Large intestine (tissue), 12 donors: ENCODE measurements at places on chromosomes 6 and 20. TPM values are rescaled to one million over a fixed set of nuclear protein-coding genes. Genes with fewer than 3 reads are reported as not detected.

Gene DEFB132
- not detected for polyA plus RNA-seq

- no peak overlapping the region for H3K27ac ChIP-seq
- H3K27me3 ChIP-seq: no peaks in the 10 kb centered on the region
- H3K4me1 ChIP-seq: no peaks in the 10 kb centered on the region
Measured at GRCh38 chr6:164502833-164503232, 806.6 kb downstream of the C6orf118 start.

GRCh38 chr20:21047981-21048380, 58.2 kb downstream of the LINC00237 start:
- H3K27ac ChIP-seq: no peak overlapping the region
- peaks cover 4% of the 10 kb centered on the region for H3K4me1 ChIP-seq
- no peak overlapping the region for H3K4me3 ChIP-seq
- DNase-seq: no peak
- H3K27me3 ChIP-seq: no peaks in the 10 kb centered on the region

Gene MUC22
- not detected for polyA plus RNA-seq

Gene CLPSL2
- not detected for polyA plus RNA-seq

Gene ZNFX1
- polyA plus RNA-seq: 16.4 TPM

Gene ULBP3
- polyA plus RNA-seq: 1.8 TPM

DNA sequence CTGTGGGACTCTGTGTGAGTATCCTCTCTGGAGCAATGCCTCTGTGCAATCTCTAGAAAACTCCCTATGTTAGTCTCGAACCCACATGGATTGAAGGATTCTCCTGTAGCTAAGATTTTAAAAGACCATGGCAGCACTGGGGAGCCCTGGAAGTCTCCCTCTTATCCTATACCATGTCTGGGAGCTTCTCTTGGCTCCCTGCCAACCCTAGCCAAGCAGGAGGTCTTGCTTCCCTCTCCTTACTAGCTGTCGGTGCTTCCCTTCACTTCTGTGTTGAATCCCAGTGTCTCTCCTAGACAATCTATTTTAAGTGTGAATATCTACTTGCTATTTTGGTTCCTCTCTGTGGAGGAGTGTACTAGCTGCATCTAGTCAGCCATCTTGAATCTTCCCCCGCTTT, 118.8 kb upstream of the NRN1 start:
- no peaks in the 10 kb centered on the region for H3K36me3 ChIP-seq
- no peak for DNase-seq
- no peak overlapping the region for H3K4me3 ChIP-seq

Gene LAMA2
- polyA plus RNA-seq: 5.4 TPM

DNA sequence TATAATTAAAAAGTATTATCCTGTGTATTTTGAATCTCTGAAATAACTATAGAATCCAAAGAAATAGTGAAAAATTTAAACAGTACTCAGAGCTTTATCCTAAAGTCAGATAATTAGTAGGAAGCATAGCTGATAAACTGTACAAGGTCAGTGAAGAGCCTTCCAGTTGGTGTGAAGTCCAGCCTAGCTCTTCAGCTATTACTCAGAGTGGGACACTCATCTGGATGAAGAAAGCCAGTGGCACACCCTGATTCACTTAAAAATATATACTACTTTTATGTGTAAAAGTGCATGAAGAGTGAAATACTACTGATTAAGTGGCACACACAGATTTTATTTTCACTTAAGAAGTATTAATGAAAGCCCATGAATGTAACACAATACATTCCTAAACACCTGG, 3.1 kb downstream of the IFNGR1 start:
- H3K27ac ChIP-seq: peak overlapping the region; percentile 92
- peaks cover 19% of the 10 kb centered on the region for H3K4me1 ChIP-seq
- no peaks in the 10 kb centered on the region for H3K27me3 ChIP-seq
- H3K36me3 ChIP-seq: peaks cover 4% of the 10 kb centered on the region
- DNase-seq: peak; percentile 34
- peak overlapping the region; percentile 66 for H3K4me3 ChIP-seq

Gene TMEM244
- not detected for polyA plus RNA-seq

DNA sequence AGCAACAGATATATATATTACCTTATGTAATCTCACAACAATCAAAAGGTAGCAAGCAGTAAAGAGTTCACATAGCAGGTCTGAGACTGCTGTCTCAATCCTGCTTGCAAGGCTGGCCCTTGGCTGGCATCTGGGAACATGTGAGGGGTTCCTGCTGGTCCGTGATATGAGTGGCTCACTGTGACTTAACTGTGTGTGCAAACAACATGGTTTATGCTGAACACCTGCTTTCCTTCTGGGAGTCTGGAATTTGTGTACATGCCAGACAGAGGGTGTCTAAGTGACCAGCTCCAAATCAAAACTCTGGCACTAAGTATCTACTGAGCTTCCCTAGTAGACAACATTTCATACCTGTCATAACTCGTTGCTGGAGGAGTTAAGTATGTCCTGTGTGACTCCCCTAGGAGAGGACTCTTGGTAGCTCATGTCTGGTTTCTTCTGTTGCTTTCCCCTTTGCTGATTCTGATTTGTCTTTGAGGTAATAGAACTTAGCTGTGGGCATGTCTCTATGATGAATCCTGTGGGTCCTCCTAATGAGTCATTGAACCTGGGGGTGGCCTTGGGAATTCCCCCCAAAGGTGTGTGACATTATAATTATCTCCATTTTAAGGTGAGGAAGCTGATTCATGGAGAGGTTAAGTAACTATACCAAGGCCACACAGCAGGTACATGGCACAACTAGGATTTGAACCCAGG, 131.6 kb upstream of the NEDD9 start:
- H3K36me3 ChIP-seq: no peaks in the 10 kb centered on the region
- no peak for DNase-seq
- H3K4me3 ChIP-seq: no peak overlapping the region

DNA sequence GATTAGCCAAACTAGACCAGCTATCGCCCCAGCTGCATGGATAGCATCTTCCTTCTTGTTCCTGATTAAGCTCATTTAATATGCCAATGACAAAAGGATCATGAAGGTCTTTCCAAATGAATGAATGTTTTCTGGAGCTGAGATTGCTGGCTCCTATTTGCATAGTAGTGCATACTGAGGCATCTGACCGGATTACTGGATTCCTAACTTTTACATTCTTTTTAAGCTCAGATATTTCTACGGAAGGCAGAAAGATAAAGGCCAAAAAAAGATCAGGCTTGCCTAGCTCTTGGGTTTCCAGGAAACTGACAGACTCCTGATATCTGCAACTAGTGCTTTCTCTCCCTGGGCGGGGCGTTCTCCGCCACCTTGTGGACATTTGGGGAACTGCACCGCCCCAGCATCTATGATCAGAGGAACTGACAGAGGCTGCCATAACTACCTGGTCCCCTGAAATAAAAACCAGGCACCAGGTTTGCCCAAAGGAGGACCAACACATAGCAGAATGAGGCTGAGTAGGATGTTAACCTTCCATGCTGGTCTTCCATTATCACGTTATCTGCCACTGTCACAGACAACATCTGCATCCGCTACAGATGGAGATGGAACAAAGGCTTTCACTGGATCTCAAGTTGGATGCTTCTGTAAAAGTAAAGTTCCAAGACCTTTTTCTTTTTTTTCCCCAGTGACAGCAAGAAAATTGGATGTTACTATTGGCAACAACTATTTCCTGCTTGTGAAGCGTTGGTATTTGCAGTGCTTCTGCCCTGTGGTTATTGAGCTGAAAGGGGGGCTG, 33.2 kb downstream of the NT5E start:
- no peak overlapping the region for H3K27ac ChIP-seq
- peak; percentile 67 for DNase-seq
- H3K27me3 ChIP-seq: no peaks in the 10 kb centered on the region
- H3K4me3 ChIP-seq: no peak overlapping the region

DNA sequence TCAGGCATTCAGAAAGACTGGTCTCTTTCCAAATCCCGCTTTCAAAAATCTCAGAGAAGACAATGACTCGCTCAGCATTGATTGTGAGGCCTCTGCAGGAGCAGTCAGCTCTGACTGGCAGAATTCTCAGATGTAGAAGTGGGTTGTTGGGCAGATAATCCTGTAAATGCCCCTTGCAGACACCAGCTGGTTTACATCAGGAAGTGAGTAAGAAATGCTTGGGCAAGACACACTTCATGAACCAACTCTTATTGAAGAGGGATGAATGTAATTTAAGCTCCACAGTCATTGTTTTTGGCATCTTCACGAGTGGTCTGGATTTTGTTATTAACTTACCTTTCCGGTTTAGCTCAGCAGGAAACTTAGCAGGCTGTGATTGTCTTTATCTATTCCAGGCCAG, 166.6 kb downstream of the PLCB4 start:
- no peak overlapping the region for H3K4me3 ChIP-seq
- H3K4me1 ChIP-seq: peaks cover 2% of the 10 kb centered on the region
- H3K36me3 ChIP-seq: no peaks in the 10 kb centered on the region
- H3K27ac ChIP-seq: no peak overlapping the region
